NCI-H526 (cell line): ENCODE measurements at places on chromosomes 5 and 9.

GRCh38 chr5:175686396-175686795 is 28.5 kb downstream of the HRH2 start:
- DNase-seq = no peak

DNA sequence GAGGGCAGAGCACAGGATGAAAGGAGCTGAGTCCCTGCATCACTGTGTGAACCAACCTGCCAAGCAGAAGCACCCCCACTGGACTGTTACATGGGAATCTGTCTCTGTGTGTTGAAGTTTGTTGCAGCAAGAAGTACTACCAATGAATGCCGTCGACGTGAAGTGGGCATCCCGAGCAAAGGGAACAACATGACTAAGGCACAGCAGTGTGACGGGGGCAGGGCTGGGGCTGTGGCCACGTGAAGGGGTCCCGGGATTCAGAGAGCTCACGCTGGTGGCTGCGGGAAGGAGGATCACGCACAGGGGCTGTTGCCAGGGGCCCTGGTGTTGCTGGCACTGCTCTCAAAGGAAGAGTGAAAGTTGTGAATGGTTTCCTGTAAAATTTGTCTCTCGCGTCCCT is 27.5 kb upstream of the GABBR2 start:
- DNase-seq = no peak

DNA sequence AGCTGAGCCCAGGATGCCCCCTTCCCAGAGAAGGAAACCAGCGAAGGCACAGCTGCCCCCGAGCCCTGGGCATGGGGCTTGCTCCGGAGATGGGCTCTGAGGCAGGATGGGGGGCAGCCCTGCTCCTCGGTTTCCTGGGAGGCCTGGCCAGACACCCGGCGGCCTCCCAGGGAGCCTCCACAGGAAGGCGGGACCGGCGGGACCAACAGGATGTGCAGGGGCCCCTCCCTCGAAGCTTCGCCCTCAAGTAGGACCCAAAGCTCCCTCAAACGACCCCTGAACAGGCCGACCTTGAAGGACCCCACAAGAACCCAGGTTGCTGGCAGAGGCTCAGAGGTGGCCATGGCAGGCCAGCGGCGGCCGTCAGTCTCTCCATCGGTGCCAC is 11.7 kb downstream of the EXD3 start:
- DNase-seq = no peak

GRCh38 chr5:96919754-96920197 is 16.1 kb upstream of the LNPEP start:
- no peak for DNase-seq

- DNase-seq = no peak
These were observed 112.7 kb upstream of the PANK3 start for GRCh38 chr5:168691891-168692290.

GRCh38 chr5:3140117-3140516 is 388.6 kb upstream of the IRX2 start:
- DNase-seq = no peak

- DNase-seq = no peak
These were observed 2.1 kb upstream of the ALDH1B1 start for GRCh38 chr9:38390442-38390841.

DNA sequence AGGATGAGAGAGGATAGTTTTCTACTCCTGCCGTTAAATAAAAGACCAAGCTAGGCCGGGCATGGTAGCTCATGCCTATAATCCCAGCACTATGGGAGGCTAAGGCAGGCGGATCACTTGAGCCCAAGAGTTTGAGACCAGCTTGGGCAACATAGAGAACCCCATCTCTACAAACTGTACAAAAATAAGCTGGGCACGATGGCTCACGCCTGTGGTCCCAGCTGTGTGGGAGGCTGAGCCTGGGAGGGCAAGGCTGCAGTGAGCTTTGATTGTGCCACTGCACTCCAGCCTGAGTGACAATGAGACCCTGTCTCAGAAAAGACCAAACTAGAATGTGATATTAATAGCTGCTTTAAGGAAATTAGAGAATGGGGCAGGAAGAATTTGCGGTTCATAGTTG is 158.4 kb downstream of the NIPBL start:
- no peak for DNase-seq

DNA sequence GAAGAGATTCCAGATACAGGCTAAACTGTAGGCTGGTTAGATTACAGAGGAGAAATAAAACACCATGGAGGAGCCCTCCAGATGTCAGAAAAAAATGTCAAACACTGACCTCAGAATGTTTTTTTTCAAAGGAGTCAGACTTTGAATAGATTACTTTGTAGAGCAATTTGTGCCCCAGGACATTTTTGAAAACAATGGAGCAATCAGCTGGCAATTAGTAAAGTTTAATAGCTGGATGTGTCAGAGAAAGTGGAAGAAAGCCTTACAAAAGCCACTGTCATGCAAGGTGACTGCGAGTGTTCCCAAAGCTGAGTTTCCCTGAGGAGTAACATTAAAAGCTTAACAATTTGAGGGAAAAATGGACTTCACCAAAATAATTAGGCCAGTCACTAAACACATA is 417.8 kb upstream of the CTNND2 start:
- no peak for DNase-seq

GRCh38 chr9:93154293-93154903 is 20.3 kb upstream of the NINJ1 start:
- peak; percentile 26 for DNase-seq

DNA sequence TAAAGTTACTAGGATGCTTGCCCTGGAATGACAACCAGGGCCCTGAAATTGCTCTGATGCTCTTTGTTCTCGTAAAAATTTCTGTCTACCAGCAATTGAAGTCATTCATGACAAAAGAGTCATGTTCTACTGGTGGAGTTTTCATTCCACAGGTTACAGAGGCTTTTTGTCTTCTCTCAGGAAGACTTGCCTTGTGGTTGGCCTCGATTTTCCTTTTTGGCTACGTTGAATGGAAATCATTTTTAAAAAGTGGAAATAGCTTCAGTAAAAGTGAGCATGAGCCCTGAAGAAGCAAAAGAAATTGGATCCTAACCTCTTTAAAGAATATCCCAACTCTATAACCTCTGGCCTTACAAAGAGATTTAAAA is 255.2 kb downstream of the AOPEP start:
- DNase-seq = no peak
